LoVo (cell line): ENCODE measurements at places on chromosomes 16 and 17.
A peak's percentile ranks its signal among the peaks of the same experiment; 100 is the strongest.

DNA sequence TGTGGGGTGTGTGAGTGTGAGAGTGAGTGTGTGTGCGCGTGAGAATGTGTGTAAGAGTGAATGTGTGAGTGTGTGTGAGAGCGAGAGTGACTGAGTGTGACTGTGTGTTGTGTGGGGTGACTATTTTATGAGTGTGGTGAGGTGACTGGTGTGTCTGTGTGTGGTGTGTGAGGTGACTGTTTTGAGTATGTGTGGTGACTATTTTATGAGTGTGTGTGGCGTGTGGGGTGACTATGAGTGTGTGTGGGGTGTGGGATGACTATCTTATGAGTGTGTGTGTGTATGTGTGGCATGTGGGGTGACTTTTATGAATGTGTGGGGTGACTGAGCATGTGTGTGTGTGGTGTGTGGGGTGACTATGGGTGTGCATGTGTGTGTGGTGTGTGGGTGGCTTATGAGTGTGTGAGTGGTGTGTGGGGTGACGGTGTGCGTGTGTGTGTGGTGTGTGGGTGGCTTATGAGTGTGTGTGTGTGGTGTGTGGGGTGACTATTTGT, 152.9 kb upstream of the PLCG2 start:
- no peak for DNase-seq

GRCh38 chr17:21100636-21101035, 26.1 kb upstream of the DHRS7B start:
- DNase-seq: no peak

DNA sequence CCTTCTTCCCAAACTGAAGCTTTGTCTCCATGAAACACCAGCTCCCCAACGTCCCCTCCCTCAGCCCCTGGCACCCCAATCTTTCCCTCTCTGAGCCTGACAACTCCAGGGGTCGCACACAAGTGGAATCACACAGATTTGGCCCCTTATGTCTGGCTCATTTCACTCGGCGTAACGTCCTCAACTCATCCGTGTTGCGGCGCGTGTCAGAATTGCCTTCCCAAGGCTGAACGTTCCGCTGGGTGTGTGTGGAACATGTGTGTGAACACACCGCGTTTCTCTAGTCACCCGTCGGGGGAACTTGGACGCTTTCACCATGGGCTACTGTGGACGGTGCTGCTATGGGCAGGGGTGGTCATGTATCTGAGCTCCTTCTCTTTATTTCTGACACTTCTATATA, 45.0 kb downstream of the TBC1D16 start:
- no peak for DNase-seq

GRCh38 chr17:79326814-79327213, 252.2 kb downstream of the ENGASE start:
- no peak for DNase-seq

DNA sequence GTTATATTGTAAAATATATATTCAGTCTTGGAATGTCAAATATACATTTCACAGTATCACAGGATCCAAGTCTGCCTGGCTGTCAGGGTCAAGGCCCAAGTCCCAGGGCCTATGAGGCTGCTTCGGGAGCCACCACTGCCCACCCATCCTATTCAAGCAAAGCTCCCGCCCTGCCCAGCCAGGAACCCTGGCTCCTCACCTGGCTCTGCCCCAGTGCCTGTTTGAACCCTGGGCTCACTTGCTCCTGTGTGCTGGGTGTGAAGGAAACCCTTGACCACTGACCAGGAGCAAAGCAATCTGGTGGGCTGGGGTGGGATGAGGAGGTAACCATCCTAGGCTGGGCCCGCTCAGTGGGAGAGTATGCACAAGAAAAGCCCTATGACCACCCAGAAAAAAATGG, 27.0 kb downstream of the ITGAE start:
- DNase-seq: no peak

DNA sequence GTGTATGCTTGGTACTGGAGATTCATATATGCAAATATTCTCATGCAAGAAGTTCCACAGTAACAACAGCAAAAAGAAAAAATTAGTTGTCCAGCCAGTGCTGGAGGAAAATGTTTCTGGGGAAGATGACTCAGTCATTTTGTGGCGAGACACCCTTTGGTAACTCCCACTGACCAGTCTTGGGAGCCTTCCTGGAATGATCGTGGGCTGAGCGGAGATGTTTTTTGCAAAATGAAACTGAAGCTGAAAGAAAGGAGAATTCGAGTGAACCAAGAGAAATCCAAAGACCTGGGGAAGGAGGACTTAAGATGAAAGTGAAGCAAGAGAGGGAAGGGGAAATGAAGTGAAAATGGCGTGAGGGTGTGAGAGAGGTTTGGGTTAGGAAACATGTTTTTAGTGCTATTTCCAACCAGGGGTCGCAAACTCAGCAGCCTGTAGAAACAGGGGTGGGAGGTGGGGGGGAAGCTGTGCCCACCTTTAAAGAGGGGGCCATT, 5.2 kb downstream of the ITPRIPL2 start:
- no peak for DNase-seq

DNA sequence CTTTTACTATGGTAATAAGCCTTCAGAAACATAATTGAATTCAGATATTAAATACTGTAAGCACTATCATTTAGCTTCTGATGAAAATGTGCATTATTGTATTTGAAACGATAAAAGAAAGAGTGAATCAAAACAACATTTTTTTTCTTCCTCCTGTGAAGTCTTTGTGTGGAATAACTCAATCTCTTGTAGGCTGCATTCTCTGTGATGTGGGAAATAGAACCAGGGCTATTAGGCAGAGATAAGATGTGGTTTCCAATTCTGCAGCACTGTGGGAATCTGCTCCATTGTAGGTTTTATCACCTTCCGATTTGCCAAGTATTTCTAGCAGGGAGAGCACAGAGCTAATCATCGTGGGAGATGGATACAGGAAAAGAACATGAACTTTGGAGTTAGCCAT, 624.5 kb downstream of the RBFOX1 start:
- no peak for DNase-seq

- peak; percentile 50 for DNase-seq
These were observed 12.4 kb downstream of the ITGB3 start for GRCh38 chr17:47265983-47266541.

- DNase-seq: no peak
These were observed 7.0 kb downstream of the KATNB1 start for GRCh38 chr16:57742543-57742942.

- DNase-seq: no peak
These were observed 242.3 kb downstream of the CCDC182 start for GRCh38 chr17:57502811-57503241.

GRCh38 chr16:87723226-87723623, 42.6 kb downstream of the KLHDC4 start:
- no peak for DNase-seq

- DNase-seq: no peak
These were observed 4.0 kb upstream of the FA2H start for GRCh38 chr16:74778646-74779045.

DNA sequence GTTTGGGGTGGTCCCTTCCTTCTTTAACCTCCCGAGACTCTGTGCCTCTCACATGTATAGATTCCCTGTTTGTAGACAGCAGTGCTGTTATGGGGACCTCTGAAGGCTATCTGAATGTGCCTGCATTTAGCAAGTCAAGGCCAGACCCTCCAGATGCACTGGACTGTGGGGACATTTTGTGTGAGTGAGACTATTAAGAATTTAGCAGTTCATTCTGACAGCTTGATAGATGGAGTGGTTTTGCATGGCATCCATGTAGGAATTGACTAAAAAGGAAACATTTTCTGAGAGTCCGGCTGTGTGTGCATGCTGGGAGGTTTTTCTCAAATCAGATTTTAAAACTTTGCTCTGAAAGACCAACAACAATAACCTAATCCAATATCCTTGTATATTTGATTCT, 226.3 kb downstream of the MSI2 start:
- DNase-seq: no peak

DNA sequence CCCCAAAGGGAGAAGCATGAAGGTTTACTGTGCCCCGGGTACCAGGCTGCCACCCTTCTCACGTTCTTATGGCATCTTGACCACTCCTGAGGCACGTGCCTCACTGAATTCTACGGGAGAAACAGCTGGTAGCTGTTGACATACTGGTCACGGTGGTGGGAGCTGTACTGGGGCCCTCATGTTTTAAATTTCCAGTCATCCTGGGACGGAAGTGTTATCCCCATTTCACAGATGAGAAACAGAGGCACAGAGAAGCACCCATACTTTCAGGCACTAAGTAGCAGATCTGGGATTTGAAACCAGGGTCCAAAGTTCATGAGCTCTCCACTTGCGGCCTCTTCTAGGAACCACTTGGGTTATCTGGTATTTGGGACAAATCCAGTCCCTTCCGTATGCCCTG, 26.3 kb upstream of the DOC2B start:
- no peak for DNase-seq

GRCh38 chr16:47625115-47625567, 164.0 kb downstream of the PHKB start:
- DNase-seq: no peak
